Inflammatory macrophage (primary cell): ENCODE measurements at places on chromosomes 5 and 9.

DNA sequence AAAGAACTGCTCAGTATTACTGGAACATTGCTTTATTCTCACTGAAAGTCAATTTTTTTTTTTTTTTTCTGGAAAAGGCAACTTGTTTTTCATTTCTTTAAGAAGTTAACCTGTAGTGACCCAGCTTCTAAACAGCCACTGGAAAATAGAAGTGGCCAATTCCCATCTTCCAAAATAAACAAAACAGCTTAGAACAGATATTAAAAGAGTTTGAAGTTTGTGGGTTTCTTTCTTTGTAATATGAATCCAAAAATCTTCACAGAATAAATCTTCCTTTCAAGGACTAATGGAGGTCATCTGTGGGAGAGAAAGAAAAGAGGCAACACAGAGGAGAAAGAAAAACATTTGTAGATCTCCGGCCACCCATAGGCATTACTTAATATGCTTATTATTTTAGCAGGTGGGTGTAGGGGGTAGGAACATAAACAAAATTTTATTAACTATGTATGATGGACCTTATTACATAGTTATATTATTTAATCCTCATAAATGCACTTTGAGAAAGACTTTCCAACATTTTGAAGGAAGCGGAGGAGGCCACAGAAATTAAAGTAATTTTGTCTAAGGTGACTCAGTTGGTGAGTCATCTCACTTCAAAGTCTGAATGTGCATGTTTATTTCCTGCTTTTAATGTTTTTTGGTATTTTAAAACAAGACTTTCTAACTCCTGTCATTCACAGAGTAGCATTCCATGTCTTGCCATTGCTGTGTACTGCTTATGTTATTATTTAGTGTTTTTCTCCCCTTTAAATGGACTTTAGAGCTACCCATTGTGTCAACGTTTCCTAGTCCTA lies 1791.8 kb upstream of the WWC1 start:
- no peak for DNase-seq

DNA sequence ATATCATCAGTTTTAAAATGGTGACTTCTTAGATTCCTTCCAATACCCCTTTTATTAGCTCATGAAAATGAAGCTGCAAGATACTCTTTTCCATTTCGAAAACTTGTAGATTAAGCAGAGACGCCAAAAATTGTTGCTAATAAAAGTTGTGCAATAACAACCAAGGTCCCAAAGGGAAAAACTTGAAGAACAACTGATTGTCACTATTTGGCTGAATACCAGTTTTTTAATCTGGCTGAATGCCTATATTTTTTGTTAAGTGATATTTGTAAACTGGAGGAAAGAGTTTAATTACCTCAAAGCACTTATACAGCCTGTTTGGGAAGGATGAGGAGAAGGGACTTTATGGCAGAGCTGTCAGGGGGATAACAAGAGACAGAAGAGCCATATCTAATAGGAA lies 14.6 kb downstream of the C5orf58 start:
- DNase-seq: no peak

- DNase-seq: no peak
Measured at GRCh38 chr5:67426961-67427849, 230.6 kb upstream of the CD180 start.

DNA sequence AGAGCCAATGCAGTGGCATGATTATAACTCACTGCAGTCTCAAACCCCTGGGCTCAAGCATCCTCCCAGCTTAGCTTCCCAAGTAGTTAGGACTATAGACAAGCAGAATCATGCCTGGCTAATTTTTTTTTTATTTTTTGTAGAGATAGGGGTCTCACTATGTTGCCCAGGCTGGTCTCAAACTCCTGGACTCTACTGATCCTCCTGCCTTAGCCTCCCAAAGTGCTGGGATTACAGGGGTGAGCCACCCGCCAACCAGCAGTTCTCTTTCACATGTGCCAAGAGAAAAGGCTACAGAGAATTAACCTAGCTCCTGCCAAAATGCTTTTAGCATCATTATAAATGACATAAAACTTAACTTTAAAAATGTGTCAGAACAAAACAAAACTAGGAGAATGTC lies 8.1 kb downstream of the AK3 start:
- no peak for DNase-seq

DNA sequence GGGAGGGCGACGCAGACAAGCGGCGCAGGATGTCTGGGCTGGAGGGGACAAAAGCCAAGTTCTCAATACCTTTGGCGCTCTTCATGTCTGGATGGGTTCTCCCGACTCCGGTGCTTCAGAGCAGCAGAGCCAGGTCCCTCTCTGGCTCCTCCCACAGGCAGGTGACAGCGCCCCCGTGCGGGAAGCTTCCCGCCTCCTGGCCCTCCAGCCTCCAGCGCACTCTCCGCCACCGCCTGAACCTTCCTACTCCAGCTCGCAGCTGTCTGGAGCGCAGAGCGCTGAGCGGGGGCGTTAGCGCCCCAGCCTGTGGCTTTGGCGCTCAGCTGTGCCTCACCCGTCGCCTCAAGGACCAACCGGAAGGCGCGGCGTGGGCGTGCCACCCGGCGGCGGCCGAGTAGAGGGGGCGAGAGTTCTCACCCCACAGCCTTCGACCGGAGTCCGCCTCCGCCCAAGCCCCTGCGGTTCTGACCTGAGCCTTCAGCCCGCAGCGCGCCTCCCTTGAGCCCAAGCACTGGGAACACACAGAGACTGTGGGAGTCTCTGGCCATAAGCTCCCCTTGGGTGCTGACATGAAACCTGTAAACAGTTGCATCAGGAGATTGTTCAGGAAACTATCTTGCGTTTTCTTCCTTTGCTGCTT lies at the start of gene SLCO4C1:
Gene SLCO4C1 (minus strand): TSS at position 107 of the 640 bp plus-strand sequence. CDS start 22 bp downstream, at position 85.
- DNase-seq: peak; percentile 89

GRCh38 chr5:2767089-2767488 lies 15.6 kb upstream of the IRX2 start:
- no peak for DNase-seq

DNA sequence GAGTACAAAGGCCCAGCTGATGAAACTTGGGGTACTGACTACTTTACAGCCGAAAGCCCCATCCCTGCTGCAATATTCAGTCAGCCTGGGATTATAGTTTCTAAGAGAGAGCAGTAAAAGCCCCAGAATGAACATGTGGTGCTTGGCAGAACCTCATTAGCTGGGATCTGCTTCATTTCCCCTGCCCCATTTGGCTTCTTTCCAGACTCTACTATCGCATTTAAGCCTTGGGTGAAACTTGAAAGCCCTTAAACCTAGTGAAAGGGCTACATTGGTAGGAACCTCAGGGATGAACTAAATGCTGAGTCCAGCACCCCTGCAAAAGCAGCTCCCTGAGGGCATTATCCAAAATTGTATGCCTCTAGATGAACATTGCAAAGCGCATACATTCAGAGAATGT lies 631.1 kb downstream of the ACTL7B start:
- no peak for DNase-seq

GRCh38 chr9:127521919-127522304 lies 70.6 kb downstream of the LRSAM1 start:
- no peak for DNase-seq

DNA sequence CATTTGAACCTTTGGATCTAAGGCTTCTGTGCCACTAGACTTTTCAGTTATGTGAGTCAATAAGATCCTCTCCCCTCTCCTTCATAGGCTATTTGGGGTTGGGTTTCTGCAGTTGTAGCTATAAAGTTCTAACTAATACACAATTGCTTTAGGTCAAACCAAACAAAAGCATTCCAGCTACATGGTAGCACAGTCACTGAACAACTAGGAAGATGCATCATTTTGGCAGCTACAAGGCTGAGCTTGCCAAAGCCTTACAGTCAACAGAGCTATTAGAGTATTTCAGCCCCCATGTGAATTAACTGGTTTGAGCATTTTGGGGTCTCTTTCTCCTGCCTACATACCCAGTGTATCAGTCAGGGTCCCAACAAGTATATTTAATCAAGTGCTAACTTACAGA lies 234.6 kb downstream of the ZNF608 start:
- no peak for DNase-seq

DNA sequence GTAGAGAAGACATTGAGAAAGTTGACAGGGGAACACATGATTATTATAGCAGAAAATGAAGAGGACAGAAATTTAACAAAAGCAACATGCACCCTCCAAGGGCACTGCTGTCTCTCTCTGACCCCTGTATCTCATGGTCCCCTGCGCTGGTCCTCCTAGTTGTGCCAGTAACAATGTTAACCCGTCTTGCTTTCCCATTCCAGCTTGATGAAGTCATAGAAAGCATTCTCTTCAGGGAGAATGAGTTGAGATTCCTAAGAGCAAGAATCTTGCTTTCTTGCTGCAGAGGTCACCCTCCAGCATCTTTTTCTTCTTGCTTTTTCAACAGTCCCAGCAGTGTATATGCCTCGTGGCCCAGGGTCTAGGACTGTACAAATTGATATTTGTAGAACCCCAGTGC lies 279.6 kb upstream of the ADAMTSL1 start:
- DNase-seq: no peak

DNA sequence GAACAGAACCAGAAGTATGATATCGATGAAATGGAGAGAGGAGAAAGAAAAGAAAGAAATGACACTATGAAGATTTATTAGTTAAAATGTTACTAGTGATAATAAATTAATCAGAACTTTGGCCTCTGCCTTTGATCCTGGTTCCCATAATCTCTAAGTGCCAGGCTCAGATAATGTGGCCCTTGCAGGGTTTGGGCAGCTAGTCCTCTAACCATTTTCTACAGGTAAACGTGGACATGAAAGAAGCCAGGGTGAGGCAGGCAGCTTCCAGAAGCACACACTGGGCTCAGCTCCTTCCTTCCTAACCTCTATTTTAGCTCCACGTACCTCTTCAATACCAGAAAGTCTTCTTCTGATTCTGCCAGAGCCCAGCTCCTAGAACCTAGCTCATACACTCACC lies 30.6 kb downstream of the SYK start:
- no peak for DNase-seq

DNA sequence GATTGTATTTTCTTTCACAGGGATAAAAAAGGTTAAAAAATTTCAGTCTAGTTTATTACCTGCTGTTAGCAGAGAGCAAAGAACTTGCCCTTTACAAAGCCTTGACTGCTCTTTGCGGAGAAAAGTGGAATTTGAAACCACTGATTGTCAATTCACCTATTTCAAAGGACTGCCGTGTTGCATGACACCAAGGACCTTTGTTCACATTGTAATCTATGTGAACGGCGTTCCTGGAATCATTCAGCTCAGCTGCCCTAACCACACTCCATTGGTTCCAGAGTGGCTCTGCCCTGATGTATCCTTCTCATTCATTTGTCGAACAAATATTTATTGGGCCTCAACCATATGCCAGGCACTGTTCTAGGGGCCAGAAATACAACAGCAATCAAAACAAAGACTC lies 377.5 kb upstream of the RFX3 start:
- no peak for DNase-seq

DNA sequence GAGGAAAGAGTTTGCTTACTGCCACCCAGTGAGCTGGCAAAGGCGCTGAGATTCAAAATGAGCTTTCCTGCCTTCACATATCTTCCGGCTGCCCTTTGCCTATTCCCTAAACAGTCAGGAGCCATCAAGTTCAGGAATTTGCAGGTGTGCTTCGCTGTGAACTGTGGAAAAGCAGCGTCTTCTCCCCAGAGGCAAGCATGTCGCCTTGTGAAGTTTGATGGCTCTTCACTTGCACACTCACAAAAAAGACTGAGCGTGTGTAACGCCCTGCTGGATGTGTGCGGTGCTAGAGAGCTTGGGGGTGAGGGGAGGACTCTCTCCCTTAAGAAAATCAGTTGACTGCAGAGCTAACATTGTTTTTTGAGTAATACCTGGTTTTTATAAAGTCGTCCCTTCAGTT lies 288.7 kb downstream of the DOCK8 start:
- no peak for DNase-seq
